ENCODE measurements at places on chromosomes 4 and X.

DNA sequence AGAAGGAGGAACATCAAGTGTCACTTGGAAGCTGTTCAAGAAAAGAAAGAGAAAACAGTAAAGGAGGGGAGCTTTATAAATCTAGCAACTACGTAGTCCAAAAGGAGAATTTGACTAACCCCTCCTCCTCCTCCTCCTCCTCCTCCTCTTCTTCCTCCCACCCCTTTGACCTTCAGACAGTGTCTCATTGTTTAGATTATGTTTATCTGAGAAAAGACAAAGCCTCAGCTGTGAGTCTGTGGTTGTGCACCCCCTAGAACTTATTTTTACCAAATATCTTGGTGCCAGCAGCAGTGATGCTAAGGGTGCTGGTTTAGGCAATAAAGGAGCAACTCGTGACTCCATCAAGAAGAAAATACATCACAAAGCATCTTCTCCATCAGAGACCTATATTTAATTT, 68.9 kb upstream of the BMP2K start:
- DNase-seq, result no peak

DNA sequence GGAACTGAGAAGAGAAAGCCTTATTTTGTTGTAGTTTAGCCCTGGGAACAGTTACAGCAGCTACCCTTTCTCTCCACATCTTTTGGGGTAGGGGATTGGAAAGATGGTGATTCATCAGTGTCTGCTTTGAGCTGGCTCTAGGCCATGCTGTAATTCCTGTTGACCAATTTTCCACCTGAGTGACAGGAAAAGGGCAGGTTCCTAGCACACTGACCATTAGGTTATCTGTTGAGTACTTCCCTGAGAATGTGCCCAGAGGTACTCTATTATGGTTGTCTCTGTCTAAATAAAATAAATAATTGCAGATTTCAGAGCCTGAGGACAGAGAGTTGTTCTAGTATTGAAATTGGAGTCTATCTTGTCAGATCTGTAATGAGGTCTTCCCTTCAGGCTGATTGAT, 109.0 kb downstream of the ENOX2 start:
- no peak for DNase-seq

- no peak for DNase-seq
Observed at GRCh38 chrX:138745196-138745595, 33.7 kb upstream of the FGF13 start.

DNA sequence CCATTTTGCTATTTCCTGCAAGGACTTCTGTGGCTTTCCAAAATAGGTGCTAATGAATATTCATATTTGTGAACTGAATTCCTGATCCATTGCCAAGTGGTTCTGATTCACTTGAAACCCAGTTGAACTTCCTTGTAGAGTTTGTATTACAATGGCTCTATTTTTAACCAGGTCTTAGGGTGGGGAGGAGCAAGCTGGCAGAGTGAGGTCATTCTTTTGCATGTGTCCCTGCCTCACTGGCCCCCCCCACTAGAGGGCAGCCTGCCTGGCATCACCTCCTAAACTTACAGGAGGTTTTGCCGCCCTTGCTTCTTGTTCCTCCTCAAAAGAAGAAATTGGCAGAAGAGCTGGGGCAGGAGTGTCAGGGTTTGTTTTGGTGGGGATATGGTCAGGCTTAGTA, 10.5 kb downstream of the PTTG2 start:
- peak; percentile 70 for DNase-seq

DNA sequence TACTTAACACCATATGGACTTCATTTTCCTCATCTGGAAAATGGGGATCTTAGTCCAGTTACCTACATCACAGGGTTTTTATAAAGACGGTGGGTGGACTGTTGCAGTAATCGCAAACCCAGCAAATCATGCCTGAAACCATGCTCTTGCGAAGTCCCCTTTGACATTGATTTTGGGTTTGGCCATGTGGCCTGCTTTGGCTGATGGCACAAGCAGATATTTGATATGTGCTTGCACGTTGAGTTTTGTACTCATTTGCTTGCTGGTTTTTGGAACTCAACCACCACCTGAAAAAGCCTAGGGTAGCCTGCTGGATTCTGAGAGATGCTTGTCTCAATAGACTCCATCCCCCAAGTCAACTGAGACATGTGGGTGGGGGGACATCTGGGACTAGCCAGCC, 14.4 kb upstream of the KLHL2 start:
- DNase-seq, result no peak

DNA sequence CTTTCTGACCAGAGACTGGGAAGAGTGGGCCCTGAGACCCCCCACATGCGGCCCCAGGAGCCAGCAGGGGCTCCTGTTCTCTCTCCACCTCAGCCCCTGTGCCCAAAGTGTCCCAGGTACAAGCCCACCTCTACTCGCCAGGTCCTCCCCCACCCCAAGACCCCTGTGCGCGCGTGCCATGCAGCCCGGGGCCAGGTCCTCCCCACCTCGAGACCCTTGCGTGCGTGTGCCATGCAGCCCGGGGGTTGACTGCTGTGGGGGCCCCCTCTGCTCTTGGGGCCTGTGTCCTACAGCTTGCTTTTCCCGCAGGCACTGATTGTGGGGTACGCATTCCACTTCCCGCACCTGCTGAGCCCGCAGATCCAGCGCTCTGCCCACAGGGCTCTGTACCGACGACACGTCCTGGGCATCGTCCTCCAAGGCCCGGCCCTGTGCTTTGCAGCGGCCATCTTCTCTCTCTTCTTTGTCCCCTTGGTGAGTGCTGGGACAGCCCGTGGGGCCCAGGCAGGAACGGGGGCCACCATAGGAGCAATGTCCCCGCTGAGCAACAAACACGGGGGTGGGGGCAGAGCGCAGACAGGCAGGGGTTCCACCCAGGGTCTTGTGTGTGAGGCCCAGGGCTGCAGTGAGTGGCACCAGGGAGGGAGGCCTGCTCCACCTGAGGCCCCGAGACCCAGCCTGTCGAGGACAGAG, 20.3 kb downstream of the DGKQ start:
- no peak for DNase-seq

Data from stimulated activated CD4-positive, alpha-beta T cell treated with anti-CD3 and anti-CD28 coated beads, Interleukin-4, amount 100 ng/mL, for 1 hour (primary cell).